ENCODE measurements at places on chromosomes 7 and 10. TPM values are rescaled to one million over a fixed set of nuclear protein-coding genes. Genes with fewer than 3 reads are reported as not detected.

- H3K4me3 ChIP-seq = no peak overlapping the region
- peaks cover under 1% of the 10 kb centered on the region for H3K36me3 ChIP-seq
- no peaks in the 10 kb centered on the region for H3K27me3 ChIP-seq
- H3K27ac ChIP-seq = no peak overlapping the region
Measured at GRCh38 chr10:101601541-101601940, 13.4 kb downstream of the DPCD start.

GRCh38 chr7:128951296-128951695 is 13.6 kb downstream of the IRF5 start:
- no peak for DNase-seq
- no peaks in the 10 kb centered on the region for H3K4me1 ChIP-seq
- H3K4me3 ChIP-seq = no peak overlapping the region
- H3K27ac ChIP-seq = no peak overlapping the region

ZC3HAV1L gene
- total RNA-seq = 4.6 TPM

GRCh38 chr10:61975391-61975932 is 74.0 kb downstream of the ARID5B start:
- DNase-seq = no peak
- no peaks in the 10 kb centered on the region for H3K27me3 ChIP-seq

DNA sequence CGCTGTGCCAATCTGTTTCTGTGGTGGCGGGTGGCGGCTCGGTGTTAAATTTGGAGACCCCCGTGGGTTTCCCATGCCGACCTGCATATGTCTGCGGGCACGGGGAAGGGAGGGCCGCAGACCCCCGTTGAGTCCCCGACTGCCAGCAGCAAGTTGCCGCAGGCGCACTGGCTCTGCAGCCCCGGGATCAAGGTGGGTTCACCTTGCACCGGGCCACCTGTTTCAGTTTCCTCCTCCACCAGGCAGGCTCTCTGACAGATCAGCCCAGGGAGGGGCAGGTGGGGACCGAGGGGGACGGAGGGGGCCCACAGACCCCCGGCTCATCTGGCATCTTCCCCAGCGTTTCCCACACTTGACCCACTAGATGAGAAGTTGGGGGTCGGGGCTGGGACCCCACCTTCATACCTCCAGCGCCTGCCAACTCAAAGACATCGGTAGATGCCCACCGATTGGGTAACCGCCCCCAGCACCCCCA is 95.9 kb downstream of the CUX1 start:
- DNase-seq = no peak
- no peaks in the 10 kb centered on the region for H3K27me3 ChIP-seq
- H3K4me1 ChIP-seq = no peaks in the 10 kb centered on the region
- H3K4me3 ChIP-seq = no peak overlapping the region
- no peak overlapping the region for H3K27ac ChIP-seq

C7orf33 gene
- total RNA-seq = not detected

- no peaks in the 10 kb centered on the region for H3K4me1 ChIP-seq
- no peaks in the 10 kb centered on the region for H3K36me3 ChIP-seq
- H3K27ac ChIP-seq = no peak overlapping the region
- H3K4me3 ChIP-seq = no peak overlapping the region
Measured at GRCh38 chr7:139908792-139909191, 79.7 kb downstream of the TBXAS1 start.

DNA sequence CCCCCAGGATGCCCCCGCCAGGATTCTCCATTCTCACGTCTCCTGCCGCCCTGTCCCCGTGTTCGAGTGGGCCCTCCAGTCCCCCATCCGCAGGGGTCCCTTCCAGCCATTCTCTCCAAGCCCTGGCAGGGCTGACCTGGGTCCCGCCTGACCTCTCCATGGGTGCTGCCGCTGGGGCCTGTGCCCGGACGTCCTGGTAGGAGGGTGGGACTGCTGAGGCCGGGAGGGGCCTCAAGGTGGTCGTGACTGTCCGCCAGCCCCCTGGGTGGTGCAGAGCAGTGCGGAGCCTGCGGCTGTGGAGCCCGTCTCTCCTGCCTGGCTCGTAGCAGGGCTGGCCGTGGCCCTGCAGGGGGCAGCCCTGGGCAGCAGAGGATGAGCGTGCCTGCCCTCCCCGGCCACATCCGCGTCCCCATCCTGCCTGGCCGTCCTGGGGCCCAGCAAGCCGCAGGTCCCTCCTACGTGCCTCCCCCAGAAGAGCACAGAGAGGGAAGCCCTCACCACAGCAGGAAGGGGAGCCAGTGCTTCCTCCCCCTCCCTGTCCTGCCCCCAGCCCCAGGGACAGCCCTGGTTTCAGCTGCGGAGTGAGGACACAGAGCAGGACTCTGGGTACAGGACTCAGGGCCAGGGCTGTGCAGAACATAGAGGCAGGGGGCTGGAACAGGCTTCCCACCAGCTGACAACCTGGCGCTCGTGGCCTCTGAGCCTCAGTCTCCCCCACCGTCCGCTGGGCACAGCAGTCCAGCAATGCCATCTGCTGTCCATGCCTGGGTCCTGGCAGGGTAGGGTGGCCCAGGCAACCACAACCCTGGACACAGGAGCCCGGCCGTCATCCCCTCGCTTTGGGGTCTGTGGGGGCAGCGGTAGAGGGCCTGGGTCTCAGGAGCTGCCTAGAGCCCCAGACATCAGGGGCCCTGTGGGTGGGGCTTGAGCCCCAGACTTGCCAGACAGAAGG is 1.5 kb upstream of the GRIFIN start:
- no peaks in the 10 kb centered on the region for H3K27me3 ChIP-seq
- H3K36me3 ChIP-seq = no peaks in the 10 kb centered on the region
- H3K4me1 ChIP-seq = peaks cover 13% of the 10 kb centered on the region
- H3K27ac ChIP-seq = no peak overlapping the region
- no peak overlapping the region for H3K4me3 ChIP-seq

HOXA1 gene
- total RNA-seq = 0.73 TPM

GRCh38 chr7:123433665-123434064 is 100.7 kb downstream of the IQUB start:
- no peaks in the 10 kb centered on the region for H3K27me3 ChIP-seq
- H3K4me3 ChIP-seq = no peak overlapping the region
- H3K36me3 ChIP-seq = no peaks in the 10 kb centered on the region
- DNase-seq = no peak
- no peak overlapping the region for H3K27ac ChIP-seq

- no peaks in the 10 kb centered on the region for H3K36me3 ChIP-seq
- H3K4me3 ChIP-seq = no peak overlapping the region
- H3K27me3 ChIP-seq = no peaks in the 10 kb centered on the region
- H3K4me1 ChIP-seq = peaks cover 29% of the 10 kb centered on the region
- no peak for DNase-seq
Measured at GRCh38 chr10:103676058-103676785, 179.2 kb downstream of the SH3PXD2A start.

DNA sequence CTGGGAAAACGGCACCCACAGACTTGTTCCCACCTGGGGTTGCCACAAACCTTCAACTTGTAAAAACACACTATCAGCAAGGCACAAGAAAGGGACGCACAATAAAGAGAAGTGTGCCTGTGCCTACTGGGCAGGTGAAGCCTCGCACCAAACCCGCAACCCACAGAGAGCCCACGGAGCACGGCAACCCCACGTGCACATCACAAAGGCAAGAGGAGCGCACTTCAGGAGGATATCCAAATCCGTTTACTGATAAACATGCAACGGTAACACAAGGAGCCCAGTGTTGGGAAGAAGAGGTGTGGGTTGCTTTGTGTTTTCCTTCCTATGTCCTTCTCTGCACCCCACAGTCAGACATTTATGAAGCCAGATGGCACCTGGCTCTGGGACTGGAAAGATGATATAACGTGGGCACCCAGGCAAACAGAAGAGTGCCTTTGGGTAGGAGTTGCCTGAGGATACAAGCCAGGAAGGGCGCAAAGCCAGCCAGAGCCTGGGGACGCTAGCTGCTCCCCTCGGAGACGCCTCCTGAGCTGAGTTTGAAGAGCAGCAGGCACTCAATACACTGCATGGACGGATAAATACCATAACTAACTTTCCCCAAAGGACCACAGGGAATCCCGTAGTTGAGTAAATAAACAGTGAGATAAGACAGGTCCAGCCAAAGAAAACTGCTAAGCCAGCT is 41.6 kb downstream of the TCERG1L start:
- no peaks in the 10 kb centered on the region for H3K27me3 ChIP-seq
- no peak overlapping the region for H3K27ac ChIP-seq
- H3K36me3 ChIP-seq = no peaks in the 10 kb centered on the region
- no peaks in the 10 kb centered on the region for H3K4me1 ChIP-seq
- H3K4me3 ChIP-seq = no peak overlapping the region

NPS gene
- total RNA-seq = not detected

MACC1 gene
- not detected for total RNA-seq

AGK gene
- total RNA-seq = 28.1 TPM

- H3K36me3 ChIP-seq = no peaks in the 10 kb centered on the region
- H3K4me1 ChIP-seq = no peaks in the 10 kb centered on the region
- no peak for DNase-seq
- no peak overlapping the region for H3K4me3 ChIP-seq
Measured at GRCh38 chr10:89548673-89549072, 13.3 kb upstream of the SLC16A12 start.

GRCh38 chr10:129400426-129400825 is 66.6 kb upstream of the MGMT start:
- no peaks in the 10 kb centered on the region for H3K36me3 ChIP-seq
- no peaks in the 10 kb centered on the region for H3K4me1 ChIP-seq
- no peak overlapping the region for H3K27ac ChIP-seq
- H3K27me3 ChIP-seq = no peaks in the 10 kb centered on the region

DNA sequence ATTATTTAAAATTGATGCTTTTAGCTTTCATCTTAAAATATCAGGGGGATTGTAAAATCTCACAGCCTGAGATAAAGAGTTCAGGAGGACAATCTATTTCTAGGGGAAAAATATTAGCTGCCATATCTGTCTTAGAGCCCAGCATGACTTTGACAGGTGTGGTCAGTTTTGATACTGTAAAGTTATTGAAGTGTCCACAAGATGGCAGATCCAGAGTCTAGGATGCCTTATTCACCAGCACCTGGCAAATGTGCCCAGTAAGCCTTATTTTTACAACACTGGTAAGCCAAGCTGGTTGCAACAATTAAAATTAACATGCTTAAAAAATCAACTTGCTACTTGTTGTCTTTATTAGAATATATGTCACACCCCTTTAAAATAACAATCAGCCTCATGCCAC is 579.3 kb downstream of the SH2D4B start:
- no peaks in the 10 kb centered on the region for H3K36me3 ChIP-seq
- no peaks in the 10 kb centered on the region for H3K27me3 ChIP-seq
- no peak overlapping the region for H3K4me3 ChIP-seq
- H3K4me1 ChIP-seq = no peaks in the 10 kb centered on the region
- DNase-seq = no peak
- no peak overlapping the region for H3K27ac ChIP-seq

OR6B1 gene
- total RNA-seq = not detected

SFRP5 gene
- not detected for total RNA-seq

DNA sequence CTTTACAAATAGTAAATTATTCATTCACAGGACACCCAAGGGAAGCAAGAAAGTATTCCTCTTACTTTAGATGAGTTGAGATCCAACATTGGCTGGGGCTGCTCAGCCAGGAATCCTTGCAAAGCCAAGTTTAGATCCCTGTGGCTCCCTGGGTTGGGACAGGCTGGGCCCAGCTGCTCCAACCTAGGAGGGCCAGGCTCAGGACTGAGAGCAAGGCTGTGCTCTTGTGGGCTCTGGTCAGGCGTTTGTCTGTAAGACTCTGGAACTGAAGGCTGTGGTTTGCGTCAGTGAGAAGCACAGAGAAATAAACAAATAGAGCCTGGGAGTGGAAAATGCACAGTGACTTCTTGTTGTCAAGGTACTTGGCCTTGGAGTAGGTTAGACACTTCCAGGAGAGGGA is 53.2 kb upstream of the TMEM273 start:
- no peaks in the 10 kb centered on the region for H3K36me3 ChIP-seq
- no peaks in the 10 kb centered on the region for H3K27me3 ChIP-seq
- H3K4me3 ChIP-seq = no peak overlapping the region

GRCh38 chr7:69187824-69188333 is 410.4 kb upstream of the AUTS2 start:
- DNase-seq = no peak
- H3K36me3 ChIP-seq = no peaks in the 10 kb centered on the region
- H3K27ac ChIP-seq = no peak overlapping the region

- H3K27ac ChIP-seq = no peak overlapping the region
- H3K4me3 ChIP-seq = no peak overlapping the region
- no peaks in the 10 kb centered on the region for H3K36me3 ChIP-seq
Measured at GRCh38 chr7:32518534-32519140, 23.3 kb downstream of the AVL9 start.

TWIST1 gene
- not detected for total RNA-seq

GRCh38 chr7:8169171-8169570 is 92.8 kb downstream of the ICA1 start:
- no peak overlapping the region for H3K4me3 ChIP-seq
- no peaks in the 10 kb centered on the region for H3K27me3 ChIP-seq
- H3K27ac ChIP-seq = no peak overlapping the region
- no peaks in the 10 kb centered on the region for H3K36me3 ChIP-seq
- no peak for DNase-seq

HTR5A gene
- total RNA-seq = not detected

GRCh38 chr10:116836902-116837523 is 12.3 kb upstream of the ENO4 start:
- no peak for DNase-seq
- H3K36me3 ChIP-seq = no peaks in the 10 kb centered on the region
- no peaks in the 10 kb centered on the region for H3K27me3 ChIP-seq
- no peak overlapping the region for H3K4me3 ChIP-seq
- H3K27ac ChIP-seq = no peak overlapping the region
- H3K4me1 ChIP-seq = no peaks in the 10 kb centered on the region

GBF1 gene
- 44.7 TPM for total RNA-seq

- H3K4me3 ChIP-seq = no peak overlapping the region
- no peak overlapping the region for H3K27ac ChIP-seq
- no peak for DNase-seq
Measured at GRCh38 chr7:73828107-73828803, 2.5 kb upstream of the CLDN4 start.

- DNase-seq = no peak
- no peaks in the 10 kb centered on the region for H3K27me3 ChIP-seq
- no peaks in the 10 kb centered on the region for H3K4me1 ChIP-seq
- H3K36me3 ChIP-seq = no peaks in the 10 kb centered on the region
Measured at GRCh38 chr7:123772652-123773051, 23.8 kb upstream of the WASL start.

LRRC27 gene
- 3.7 TPM for total RNA-seq

SSC4D gene
- total RNA-seq = not detected

DNA sequence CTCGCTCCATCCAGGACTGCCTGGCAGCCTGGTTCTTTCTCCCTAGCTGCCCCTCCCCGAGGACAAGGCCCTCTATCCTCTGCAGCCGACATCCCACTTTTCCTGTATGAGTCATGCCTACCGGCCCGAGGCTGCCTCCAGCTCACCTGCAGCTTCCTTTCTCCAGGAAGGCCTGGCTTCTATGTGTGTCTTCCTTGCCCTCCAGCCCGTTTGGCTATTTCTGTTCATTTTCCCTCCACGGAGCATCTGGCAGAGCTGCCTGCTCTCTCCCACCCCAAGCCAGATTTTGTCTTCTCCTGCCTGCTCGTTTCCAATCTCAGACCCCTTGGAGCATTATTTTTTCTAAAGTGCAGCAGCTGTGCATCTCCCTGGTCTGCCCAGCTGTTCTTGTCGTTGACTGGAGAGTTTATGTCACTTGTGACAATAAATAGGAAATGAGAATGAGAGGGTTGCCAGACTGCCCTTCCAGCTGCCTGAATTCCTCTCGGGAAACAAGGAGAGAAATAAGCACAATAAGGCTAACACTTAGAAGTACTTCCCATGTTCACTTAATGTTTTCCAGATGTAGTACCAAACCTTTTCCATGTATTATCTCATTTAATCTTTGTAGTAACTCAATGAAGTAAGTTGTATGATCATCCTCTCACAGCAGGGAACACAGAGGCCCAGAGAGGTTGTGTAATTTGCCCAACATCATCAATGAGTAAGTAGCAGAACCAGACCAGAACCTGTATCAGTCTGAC is 19.7 kb downstream of the UBTD1 start:
- DNase-seq = no peak
- no peak overlapping the region for H3K4me3 ChIP-seq
- H3K27me3 ChIP-seq = no peaks in the 10 kb centered on the region
- H3K4me1 ChIP-seq = no peaks in the 10 kb centered on the region

KIF11 gene
- total RNA-seq = 2.0 TPM
